ENCODE measurements at places on chromosomes 2 and 18. TPM values are rescaled to one million over a fixed set of nuclear protein-coding genes. Genes with fewer than 3 reads are reported as not detected.

The GNLY gene
- total RNA-seq: 0.29 TPM

The STK25 gene
- total RNA-seq: 81.1 TPM

The UGT1A7 gene
- total RNA-seq: 3.5 TPM

The C2orf78 gene
- not detected for total RNA-seq

The PRSS56 gene
- 0.12 TPM for total RNA-seq

The ACTG2 gene
- total RNA-seq: 0.18 TPM

The ABCG8 gene
- not detected for total RNA-seq

The GPC1 gene
- 245 TPM for total RNA-seq

The ALK gene
- total RNA-seq: not detected

The EVA1A gene
- 7.7 TPM for total RNA-seq

Data from A549 treated with dexamethasone at 1 μM for 4 hours (cell line).